T-helper 2 cell (primary cell): ENCODE measurements at places on chromosomes 7 and 10.

DNA sequence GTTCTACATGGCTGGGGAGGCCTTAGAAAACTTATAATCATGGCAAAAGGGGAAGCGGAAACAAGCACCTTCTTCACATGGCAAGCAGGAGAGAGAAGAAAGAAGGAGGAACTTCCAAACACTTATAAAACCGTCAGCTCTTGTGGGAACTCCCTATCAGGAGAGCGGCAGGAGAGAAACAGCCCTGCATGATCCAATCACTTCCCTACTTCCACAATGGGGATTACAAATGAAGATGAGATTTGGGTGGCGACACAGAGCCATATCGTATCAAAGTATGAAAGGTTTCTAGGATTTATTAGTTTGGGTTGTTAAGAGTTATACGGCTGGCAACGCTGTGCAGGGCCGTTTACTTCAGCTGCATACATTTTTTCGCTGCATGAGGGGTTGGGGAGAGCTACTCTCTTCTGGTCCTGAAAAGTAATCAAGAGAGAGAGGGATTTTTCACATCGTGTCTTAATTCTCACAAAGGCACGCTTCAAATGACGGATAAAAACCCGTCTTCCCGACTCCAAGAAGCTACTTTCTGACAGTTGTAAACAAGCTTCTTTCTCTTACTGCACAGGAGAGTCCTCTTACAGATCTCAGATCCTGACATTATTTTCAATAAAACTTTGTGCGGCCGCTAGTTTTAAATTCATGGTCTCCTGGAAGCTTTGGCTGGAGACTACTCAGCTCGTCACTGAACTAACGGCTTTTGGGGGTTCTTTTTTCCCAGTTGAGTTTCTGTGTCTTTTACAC lies 751 bp upstream of the GTPBP10 start:
- DNase-seq: peak; percentile 13

GRCh38 chr7:150903606-150904005 lies 51.3 kb downstream of the AOC1 start:
- DNase-seq: no peak

- DNase-seq: no peak
Observed at GRCh38 chr10:125222515-125223308, 62.3 kb upstream of the CTBP2 start.

DNA sequence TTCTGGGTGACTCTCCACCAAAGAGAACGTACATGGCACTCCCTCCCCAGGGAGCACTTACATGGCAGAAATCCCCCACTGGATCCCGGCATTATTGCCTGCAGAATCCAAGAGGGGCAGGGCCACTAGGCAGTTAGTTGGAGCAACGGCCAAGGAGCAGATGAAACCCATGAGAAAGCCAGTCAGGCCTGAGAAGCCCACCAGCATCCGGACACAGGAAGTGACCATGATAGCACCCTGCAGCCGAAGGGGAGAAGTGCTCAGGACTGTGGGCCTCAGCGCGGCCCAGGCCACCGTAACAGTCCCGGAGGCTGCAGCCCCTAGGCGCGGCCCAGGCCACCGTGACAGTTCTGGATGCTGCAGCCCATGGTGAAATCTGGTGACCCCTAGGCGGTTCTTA lies 43.5 kb downstream of the STRA8 start:
- DNase-seq: no peak

DNA sequence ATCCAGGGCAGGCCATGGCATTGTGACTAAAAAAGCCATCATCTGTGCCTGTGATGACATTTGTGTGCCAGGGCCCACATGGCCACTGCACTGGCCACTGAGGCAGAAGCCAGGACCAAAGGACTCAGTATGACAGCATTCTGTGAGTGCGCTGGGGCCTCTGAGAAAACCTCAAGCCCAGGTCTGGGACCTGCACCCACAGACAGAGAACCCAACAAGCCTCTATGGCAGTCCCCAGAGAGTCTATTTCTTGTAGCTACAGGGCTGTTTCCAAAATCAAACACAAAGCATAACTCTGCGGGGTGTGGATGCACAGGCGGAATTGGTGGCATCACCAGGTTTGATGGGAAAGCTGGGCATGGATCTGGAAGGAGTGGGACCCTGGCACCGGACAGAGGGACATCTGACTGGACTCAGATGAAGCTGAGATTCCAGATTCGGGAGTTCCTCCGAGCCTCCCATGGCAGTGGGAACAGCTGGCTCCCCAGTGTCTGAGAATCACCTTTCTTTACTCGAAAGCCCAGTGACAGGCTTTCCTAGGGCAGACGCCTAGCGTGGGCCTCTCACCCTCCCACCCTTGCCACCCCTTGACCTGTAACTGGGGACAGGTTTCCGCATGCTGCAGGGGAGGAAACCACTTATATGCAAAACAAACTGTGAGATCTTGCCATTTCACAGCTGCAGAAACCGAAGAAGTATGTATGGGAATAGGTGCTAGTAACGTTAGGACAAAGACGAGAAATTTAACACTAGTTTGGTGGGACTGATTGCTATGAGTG lies 70.6 kb upstream of the RHEB start:
- no peak for DNase-seq

- no peak for DNase-seq
Observed at GRCh38 chr7:83835424-83835823, 186.5 kb upstream of the SEMA3E start.

GRCh38 chr7:123637203-123637602 lies 18.5 kb upstream of the LMOD2 start:
- DNase-seq: no peak

DNA sequence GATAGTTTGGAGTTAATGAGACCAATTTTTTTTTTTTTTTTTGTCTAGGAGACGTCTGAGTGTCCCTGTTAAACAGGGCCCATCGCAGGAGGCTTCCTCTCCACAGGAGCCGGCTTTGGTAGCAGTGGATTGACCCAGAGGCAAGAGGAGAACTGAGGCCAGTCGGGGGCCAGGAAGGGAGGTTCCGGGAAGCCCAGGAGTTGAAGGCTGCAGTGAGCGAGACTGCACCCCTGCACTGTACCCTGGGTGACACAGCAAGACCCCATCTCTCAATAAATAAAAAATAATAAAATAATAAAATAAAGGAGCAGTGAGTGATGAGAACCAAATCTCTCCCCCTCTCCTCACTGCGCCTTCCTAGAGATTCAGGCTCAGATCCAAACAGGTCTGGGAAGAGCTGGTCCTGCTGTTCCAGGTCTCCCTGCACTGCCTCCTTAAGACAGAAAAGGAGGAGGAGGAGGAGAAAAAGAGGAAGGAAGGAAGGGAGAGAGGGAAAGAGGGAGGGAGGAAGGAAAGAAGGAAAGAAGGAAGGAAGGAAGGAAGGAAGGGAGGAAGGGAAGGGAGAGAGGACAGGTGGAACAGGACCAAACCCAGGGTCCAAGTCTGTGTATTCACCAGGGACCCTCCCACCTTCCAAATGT lies 3.5 kb downstream of the MNX1 start:
- no peak for DNase-seq

DNA sequence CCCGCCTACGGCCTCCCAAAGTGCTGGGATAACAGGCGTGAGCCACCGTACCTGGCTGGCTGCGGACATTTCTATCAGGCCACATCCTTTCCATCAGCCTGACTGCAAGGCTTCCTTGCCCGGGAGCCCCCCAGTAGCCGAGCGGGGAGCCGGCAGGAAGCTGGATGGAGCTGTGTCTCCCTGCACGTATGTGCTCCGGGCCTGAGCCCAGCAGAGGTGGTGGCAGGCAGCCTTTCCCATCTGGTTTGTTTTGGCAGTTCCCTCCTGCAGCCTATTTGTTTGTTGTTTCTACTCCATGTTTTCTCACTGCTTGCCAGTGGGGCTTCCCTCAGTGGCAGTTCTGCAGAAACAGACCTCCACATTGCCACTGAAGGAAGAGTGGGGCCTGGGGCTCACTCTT lies 5.4 kb downstream of the POP7 start:
- DNase-seq: no peak

- DNase-seq: no peak
Observed at GRCh38 chr7:26267601-26268166, 24.0 kb upstream of the SNX10 start.

DNA sequence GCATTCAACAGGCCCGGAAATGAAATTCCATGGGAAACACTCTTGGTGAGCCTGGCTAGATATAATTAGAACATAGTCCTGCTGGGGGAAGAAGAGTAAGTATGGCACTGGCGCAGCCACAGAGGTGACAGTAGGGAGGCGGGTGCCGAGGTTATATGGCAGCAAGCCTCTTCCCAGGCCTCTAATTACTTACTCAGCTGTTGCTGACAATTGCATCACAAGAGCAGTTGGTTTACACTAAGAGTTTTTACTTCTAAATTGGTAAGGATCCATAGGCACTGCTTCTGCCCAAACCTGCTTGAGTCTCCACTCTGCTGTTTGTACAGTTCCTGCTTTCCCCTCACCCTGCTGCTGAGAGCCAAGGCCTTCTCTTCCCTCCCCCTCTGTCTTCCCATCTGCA lies 93.3 kb upstream of the DUSP5 start:
- no peak for DNase-seq

DNA sequence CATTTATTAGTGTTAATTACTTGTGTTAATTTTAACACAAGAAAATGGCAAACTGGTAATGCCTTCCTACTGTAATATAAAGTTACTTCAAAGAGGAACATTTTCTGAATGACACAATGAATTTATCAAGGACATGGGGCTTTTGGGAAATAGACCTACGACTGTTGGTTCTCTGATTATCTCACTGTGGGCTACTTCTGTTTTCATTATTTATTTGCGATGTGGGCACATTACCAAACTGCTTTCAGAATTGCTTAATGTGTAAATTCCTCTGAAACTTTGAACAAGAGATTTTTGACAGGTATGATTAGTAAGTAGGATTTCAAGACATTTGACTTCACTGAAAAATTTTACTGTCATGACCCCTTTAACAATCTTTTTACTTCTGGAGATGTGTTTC lies 535.6 kb downstream of the CNTNAP2 start:
- no peak for DNase-seq

- no peak for DNase-seq
Observed at GRCh38 chr10:26881600-26882331, 21.0 kb upstream of the ABI1 start.

DNA sequence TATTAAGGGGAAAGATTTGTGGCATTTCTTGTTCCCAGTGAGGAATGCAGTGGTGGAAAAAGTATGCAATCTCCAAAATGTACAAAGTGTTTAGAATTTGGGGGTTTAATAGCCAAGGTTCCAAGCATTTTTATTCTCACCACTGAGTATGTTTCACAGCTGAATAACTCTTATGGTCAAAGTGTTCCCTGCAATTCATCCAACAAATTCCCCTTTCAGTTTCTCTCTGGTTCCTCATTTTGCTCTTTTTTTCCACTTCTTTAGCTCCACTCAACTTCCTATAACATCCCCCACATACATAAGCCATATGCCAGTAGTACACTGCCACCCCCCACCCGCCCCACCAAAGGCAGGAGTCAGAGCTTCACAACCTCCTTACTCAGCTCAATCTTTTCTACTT lies 4.6 kb downstream of the HECW1 start:
- no peak for DNase-seq

DNA sequence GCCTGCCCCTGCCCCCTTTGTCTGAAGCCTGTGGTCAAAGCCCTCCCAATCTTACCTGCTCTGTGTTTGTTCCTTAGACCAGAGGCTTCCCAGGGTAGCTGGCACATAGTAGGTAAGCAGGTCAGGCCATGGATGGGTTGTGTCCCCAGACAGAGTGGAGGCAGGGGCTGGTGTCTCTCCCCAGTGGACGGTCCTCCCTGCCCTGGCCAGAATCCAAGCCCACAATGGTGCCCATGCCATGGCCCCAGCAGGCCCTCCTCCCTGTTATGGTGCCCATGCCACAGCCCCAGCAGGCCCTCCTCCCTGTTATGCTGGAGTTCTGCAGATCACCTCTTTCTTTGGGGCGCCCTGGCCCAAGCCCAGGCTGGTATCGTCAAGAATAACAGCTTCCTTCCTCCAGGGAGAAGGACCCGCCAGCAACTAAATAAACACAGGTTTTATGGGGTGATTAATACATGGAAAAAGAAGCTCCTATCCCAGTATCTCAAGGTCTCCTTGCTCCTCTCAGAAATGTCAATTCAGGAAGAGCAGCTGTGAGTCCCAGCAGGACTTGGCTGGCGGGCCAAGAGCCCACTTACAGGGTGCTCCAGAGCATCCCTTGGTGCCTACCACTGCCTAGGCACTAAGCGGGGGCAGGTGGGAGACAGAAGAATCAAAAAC lies 82.0 kb downstream of the NEURL1 start:
- no peak for DNase-seq

DNA sequence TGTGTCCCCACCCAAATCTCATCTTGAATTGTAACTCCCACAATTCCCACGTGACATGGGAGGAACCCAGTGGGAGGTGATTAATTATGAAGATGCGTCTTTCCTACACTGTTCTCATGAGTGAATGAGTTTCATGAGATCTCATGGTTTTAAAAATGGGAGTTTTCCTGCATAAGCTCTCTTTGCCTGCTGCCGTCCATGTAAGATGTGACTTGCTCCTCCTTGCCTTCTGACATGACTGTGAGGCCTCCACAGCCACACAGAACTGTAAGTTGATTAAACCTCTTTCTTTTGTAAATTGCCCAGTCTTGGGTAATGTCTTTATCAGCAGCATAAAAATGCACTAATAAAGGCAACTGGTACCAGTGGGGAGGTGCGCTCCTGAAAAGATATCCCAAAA lies 67.7 kb upstream of the DRGX start:
- DNase-seq: no peak

- no peak for DNase-seq
Observed at GRCh38 chr10:50846753-50847152, 38.7 kb downstream of the A1CF start.

- no peak for DNase-seq
Observed at GRCh38 chr10:113980408-113981087, 63.1 kb upstream of the ADRB1 start.

- DNase-seq: no peak
Observed at GRCh38 chr10:11745045-11745444, 2.9 kb downstream of the ECHDC3 start.

GRCh38 chr10:114868870-114869519 lies 47.4 kb downstream of the FHIP2A start:
- no peak for DNase-seq

DNA sequence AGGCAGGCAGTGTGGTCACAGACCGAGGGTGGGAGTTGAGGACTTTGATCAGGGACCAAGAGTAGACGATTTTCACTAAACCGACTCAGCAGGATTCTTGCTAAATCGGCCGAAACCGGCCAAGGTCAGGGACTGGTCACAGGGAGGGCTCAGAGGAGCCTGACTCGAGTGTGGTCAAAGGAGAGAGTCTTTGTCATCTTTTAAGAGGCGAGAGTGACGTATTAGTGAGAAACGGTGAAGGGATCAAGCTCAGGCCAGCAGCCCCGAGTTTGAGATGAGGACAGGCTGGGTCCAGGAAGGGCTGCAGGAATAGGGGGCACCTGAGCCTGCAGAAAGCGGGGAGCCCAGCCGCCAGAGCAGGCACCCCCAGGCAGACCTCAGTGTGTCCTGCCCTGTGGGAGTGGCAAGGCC lies 41.6 kb upstream of the FAM20C start:
- no peak for DNase-seq

DNA sequence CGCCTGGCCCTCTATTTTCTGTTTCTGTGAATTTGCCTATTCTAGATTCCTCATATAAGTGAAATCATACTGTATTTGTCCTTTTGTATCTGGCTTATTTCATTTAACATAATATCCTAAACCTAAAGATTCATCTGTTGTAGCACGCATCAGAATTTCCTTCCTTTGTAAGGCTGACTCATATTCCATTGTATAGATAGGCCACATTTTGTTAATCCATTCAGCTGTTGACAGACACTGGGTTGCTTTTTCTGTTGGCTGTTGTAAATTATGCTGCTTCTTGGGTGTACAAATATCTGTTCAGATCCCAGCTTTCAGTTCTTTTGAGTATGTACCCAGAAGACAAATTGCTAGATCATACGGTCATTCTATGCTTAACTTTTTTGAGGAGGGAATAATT lies 28.8 kb upstream of the CUL1 start:
- no peak for DNase-seq

- no peak for DNase-seq
Observed at GRCh38 chr10:69151984-69152383, 28.0 kb downstream of the VPS26A start.
